ENCODE measurements at places on chromosomes 3 and 15. TPM values are rescaled to one million over a fixed set of nuclear protein-coding genes. Genes with fewer than 3 reads are reported as not detected.

GOLGA8M gene
- 0.92 TPM for total RNA-seq

LRTM1 gene
- not detected for total RNA-seq

BCL2A1 gene
- 2.7 TPM for total RNA-seq

ACP3 gene
- 1.3 TPM for total RNA-seq

SENP5 gene
- total RNA-seq, result 46.2 TPM

KNL1 gene
- total RNA-seq, result 1.3 TPM

SLC49A4 gene
- total RNA-seq, result 15.2 TPM

SLCO2A1 gene
- under 0.01 TPM for total RNA-seq

GPR62 gene
- total RNA-seq, result 0.09 TPM

OR5K1 gene
- not detected for total RNA-seq

CEMIP gene
- total RNA-seq, result 466 TPM

CADPS gene
- 26.5 TPM for total RNA-seq

TM4SF1 gene
- total RNA-seq, result 483 TPM

UBA7 gene
- total RNA-seq, result 39.1 TPM

RAF1 gene
- total RNA-seq, result 114 TPM

SNX4 gene
- total RNA-seq, result 26.9 TPM

TMC3 gene
- total RNA-seq, result not detected

Data from smooth muscle cell of bladder (primary cell).